ENCODE measurements at places on chromosomes 4 and X.
A peak's percentile ranks its signal among the peaks of the same experiment; 100 is the strongest.

- DNase-seq = no peak
These were observed 170.4 kb downstream of the SHROOM4 start for GRCh38 chrX:50643525-50644137.

GRCh38 chr4:187656959-187657358 is 338.6 kb upstream of the ZFP42 start:
- DNase-seq = no peak

GRCh38 chr4:78693777-78694456 is 82.2 kb upstream of the BMP2K start:
- no peak for DNase-seq

- no peak for DNase-seq
These were observed 13.4 kb upstream of the FGD1 start for GRCh38 chrX:54509400-54509799.

GRCh38 chr4:67892905-67893304 is 9.1 kb upstream of the TMPRSS11D start:
- no peak for DNase-seq

- no peak for DNase-seq
These were observed 50.1 kb downstream of the ENPP6 start for GRCh38 chr4:184167576-184167975.

- no peak for DNase-seq
These were observed 22.8 kb upstream of the SEC24B start for GRCh38 chr4:109410776-109411175.

- DNase-seq = no peak
These were observed 10.3 kb downstream of the WDR44 start for GRCh38 chrX:118356154-118356701.

GRCh38 chrX:7132335-7133049 is 15.0 kb upstream of the STS start:
- DNase-seq = no peak

DNA sequence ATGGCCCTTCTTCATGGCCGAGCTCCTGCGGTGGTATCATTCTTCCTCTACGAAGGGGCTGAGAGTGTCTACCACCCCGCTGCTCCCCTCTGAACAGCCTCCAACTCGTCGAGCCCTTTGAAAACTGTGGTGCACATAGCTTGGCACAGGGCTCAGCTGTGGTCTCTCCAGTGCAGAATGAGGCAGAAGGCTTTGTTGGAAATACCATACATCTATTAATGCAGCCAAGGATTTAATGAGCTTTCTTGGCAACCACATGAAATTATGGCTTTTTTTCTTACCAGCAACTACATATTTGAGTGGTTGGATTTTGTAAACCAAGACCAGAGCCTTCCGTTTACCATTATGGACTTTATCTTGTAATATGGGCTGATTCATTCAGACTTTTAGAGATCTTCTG is 61.7 kb upstream of the CBR4 start:
- DNase-seq = no peak

DNA sequence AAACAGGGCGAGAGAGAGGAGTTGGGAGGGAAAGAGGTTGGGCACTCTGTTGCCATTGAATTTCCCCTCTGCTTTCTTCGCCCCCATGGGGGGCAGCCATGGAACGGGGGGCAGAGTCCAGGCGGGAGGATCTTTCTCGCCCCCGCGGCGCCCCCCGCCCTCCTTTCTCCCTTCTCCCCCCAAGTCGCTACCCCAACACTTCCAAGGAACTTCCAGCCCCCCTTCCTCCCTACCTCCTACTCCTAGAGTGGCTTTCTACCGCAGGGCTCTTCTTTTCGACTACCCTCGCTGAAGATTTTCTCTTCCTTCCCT is 594 bp upstream of the STAG2 start:
- no peak for DNase-seq

DNA sequence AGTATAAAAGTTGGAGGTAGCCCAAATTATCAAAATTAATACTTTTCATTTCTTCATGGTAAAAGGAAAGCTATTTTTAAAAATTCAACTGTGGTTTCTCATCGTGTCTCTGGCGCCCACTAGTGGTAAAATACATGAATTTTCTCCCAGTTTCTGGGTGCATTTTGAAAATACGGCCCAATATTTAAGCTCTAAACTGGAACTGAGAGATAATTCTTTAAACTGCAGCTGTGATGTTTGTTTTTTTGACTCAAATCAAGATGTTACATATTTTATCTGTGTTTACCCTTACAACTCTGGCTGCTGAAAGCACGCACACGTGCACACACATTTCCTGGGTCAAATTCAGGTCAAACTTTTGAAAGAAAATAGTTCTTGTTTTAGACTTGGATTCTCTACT is 123.9 kb upstream of the ACSL4 start:
- DNase-seq = no peak

DNA sequence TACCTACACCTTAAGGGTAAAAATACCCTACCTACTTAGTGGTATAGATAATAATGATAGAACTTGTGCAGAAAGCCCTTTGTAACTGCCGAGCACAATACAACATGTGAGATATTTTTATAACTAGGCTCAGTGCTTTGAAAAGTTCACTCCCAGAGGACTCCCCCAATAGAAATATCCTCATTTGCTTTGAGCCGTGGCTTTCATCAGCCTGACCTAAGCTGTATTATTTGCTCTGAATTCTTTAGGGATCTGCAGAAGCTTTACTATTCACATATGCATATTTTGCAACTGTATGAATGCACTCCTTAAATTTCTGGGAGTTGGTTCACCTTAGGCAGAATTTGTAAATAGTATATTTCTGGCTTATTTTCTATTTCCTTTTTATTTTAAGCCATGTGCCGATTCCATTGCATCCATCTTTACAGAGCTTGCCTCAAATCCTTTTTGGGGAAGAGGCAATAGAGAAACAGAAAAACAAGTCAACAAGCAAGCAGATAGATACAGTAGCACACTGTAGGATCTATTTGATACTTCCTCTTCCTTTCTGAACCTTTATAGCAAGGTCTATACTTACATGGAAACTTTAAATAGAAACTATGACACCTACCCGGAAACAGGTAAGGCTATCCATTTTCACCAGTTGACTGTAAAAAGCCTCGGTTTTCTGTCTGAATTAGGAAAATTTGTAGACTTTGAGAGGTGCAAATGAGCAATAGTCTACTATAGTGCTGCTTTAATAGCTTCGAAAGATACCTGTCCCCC is 242.5 kb upstream of the VCX3A start:
- no peak for DNase-seq

GRCh38 chr4:171710743-171711142 is 102.5 kb upstream of the GALNTL6 start:
- DNase-seq = no peak

GRCh38 chrX:110588164-110588563 is 207.5 kb downstream of the CHRDL1 start:
- no peak for DNase-seq

DNA sequence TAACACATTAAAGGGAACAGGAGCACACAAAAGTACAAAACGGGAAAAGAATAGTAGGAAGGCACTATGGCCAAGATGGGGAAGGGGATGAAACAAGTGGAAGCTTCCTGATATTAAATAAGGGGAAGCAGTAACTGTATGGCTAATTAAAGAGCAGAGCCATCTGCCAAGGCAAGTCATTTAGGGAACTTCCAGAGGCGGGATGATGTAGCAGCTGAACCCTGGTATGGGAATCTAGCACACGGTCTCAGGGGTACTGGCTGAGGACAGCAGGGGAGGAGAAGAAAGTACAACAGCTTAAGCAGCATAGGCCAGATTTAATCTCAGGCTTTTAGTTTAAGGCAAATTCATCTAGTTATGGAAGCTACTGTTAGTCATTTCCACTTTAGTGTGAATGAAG is 59.1 kb downstream of the IGFBP7 start:
- no peak for DNase-seq

GRCh38 chr4:4446434-4446833 is 59.5 kb downstream of the NSG1 start:
- no peak for DNase-seq

- DNase-seq = no peak
These were observed 28.8 kb upstream of the SCOC start for GRCh38 chr4:140344621-140345020.

DNA sequence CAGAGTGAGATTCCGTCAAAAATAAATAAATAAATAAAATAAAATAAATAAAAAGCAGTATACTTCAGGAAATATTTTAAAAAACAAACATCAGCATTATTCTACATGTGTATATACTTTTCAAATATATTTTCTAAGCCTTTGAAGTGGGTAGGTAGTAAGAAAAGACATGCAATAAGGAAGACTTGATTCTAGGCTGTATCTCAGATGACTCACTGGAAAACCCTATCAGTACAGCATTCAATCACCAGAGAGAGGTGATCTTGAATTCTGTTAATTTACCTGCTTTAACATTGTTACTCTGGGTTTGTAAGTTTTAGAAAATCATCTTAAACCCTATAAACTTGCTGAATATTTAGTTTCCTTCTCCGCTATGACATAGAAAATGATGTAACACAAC is 106.6 kb upstream of the NAP1L5 start:
- DNase-seq = no peak

DNA sequence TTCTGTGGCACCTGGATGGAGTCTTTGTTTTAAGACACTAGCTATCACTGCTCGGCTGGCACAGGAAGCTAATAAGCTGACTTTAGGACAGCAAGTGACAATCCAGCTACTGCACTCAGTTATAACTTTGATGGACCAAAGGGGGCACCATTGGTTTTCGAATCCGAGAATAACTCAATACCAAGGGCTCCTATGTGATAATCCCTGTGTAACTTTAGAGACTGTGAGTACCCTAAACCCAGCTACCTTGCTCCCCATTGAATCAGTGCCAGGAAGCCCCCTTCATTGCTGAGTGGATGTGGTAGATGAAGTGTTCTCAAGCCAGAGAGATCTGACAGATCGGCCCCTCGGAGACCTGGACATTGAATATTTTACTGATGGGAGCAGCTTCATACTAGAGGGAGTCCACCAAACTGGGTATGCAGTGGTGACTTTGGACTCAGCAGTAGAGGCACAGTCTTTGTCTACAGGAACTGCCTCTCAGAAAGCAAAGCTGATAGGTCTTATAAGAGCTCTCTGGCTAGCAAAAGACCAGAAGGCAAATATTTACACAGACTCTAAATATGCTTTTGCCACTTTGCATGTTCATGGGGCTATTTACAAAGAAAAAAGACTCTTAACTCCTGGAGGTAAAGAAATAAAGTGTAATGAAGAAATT is 35.5 kb upstream of the UGT2B7 start:
- DNase-seq = no peak

DNA sequence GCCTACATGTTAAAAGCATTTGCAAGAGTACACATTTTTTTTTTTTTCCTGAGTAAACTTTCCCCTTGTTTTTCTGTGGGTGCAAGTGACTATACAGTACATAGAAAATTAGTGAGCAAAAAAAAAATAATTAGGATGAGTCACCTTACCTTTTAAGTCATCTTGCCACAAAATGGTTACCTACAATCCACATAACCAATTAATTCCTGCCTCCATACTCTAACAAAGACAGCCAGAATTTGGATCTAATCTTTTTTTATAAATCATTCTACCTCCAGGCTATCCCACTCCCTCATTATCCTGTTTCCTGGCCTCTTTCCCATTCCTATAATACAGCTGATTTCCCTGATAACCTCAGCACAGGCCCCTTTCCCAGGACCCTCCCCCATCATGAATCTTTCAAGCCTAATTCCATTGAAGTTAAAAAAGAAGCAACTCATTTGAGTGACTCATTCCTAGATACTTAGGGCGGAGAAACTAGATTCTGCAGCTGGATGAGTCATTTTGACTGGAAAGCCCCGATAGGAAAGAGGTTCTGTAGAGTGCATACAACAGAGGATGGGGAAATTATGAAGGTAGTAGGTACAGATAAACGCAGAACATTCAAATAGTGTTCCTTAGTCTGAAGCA is 128.2 kb downstream of the C4orf51 start:
- peak; percentile 86 for DNase-seq

DNA sequence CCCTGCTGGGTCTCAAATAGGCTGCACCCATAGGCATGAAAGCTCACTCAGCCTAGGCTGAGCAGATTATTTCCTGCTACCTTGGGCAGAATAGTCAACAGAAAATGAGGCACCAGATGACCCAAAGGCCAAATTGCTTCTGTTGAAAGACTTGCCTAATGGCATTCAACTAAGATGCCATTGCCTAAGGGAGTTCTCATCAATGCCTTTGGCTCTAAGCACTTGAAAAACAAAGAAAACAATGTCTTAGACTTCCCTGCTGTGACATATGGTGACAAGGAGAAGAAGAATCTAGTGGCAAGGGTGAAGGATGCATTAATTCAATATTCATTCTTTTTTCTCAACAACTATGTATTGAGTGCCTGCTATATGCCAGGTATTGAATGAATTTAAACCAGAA is 25.7 kb upstream of the PCDH19 start:
- no peak for DNase-seq

- DNase-seq = no peak
These were observed 1046.5 kb downstream of the FAT4 start for GRCh38 chr4:126361287-126361686.

DNA sequence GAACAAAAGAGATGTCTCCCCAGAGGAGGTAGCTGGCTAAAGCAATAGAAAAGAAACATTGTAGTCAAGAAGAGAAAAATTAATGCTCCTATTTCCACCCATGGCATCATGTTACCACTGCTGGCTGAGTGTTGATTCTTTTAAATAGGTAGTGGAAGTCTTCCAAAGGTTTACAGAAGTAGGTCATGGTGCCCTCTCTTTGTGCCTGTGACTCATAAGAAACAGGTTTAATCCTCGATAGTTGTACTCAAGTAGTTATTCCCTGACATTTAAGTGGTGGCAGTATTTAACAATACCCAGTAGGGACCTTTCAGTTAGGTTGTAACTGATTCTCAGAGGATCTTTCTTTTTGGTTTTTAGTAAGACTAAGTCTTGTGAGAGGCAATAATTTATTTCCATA is 247.8 kb downstream of the TEX13A start:
- DNase-seq = no peak

- DNase-seq = no peak
These were observed 40.6 kb downstream of the ARHGAP10 start for GRCh38 chr4:147772459-147772969.

GRCh38 chr4:95537863-95538488 is 10.8 kb downstream of the UNC5C start:
- no peak for DNase-seq

- no peak for DNase-seq
These were observed 4.0 kb upstream of the PRDM5 start for GRCh38 chr4:120926358-120927025.

- no peak for DNase-seq
These were observed 70.6 kb upstream of the CENPE start for GRCh38 chr4:103268746-103269145.

- DNase-seq = peak; percentile 11
These were observed 12.2 kb upstream of the FGF2 start for GRCh38 chr4:122814426-122814825.

Data from GM12878 (cell line).